Stimulated activated CD4-positive, alpha-beta T cell treated with anti-CD3 and anti-CD28 coated beads, Interleukin-4, amount 100 ng/mL, for 1 hour (primary cell): ENCODE measurements at places on chromosomes 1 and 21.

DNA sequence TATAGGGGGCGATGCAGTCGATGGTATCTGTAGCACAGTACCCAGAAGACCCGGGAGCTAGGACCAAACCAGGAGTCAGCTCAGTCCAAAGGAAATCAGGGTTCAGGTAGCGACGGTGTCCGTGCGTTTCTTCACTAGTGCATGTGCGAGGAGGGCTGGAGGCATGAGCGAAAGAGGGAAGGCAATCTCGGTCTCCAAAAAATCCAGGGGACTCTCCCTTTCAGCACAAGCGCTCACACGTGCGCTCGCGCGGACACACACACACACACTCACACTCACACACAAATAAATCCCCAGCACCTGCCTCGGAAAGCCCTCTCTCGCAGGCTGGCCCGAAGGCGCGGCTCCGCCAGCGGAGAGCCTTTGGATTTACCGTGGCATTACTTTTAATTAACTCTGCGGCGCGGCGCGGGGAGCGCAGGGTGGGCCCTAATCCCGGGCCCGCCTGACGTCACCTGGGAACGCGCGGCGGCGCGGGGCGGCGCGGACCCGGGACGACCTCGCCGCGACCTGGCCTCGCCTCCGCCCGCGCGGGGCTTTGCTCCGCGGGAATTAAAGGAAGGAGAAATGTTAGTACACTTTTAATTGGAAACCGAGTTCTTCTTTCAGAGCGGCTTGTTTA, 121.2 kb downstream of the LMX1A start:
- no peak for DNase-seq

- no peak for DNase-seq
These were observed 5.3 kb downstream of the C1orf174 start for GRCh38 chr1:3894626-3895278.

DNA sequence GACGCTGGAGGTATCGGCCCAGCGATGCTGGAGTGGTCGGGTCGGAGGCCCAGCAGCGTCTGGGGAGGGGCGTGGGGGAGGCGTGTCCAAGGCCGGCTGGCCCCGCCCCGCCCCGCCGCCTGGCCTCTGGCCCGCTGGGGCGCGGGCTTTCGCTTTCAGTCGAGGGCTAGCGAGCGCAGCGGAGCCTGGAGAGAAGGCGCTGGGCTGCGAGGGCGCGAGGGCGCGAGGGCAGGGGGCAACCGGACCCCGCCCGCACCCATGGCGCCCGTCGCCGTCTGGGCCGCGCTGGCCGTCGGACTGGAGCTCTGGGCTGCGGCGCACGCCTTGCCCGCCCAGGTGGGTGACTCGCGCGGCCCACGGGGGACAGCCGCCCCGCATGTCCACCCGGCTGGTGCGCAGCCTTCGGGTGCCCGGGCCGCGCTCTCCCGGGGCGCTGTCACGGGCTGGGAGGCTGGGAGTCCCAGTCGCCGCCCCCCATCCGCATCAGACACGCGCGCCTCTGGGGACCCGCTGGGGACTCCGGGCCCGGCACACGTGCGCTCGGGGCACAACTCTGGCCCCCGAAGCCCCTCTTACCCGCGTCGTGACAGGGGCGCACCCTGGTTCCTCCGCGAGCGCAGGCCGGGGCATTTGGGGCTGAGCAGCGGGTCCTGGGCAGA, at the start of gene TNFRSF1B:
TNFRSF1B (plus strand) TSS at position 158 of the 659 bp plus-strand sequence; CDS start at position 259, 101 bp downstream.
- DNase-seq: peak; percentile 77

DNA sequence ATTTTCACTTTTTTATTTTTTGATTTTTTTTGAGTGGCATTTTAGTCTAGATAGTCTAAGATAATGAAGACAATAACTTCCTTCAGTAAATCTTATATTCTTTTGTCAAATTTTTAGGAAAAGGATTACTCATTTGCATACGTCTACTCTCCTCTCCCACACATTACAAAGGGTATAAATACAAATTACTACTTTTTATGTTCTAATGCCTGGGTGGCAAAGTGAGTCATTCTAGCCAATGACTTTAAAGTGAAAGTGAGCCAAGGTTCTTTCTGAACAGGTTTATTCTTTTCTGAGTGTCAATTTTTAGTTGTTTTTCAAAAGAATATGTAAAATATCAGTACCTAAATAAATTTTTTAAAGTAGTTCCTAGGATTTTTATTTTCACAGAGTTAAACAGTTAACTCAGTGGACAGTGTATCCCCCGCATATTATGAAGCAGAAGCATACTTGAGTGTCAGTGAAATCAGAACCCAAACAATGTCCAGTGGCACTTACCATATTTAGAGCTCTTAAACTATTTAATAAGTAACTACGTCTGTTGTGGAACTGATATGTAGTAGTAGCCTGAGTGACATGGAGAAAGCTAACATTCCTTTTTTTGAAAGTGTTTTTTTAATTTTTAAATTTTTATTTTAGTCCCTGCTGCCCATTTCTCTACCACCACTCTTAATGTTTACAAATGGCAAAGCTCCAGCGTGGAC, 141.7 kb downstream of the PHTF1 start:
- no peak for DNase-seq

DNA sequence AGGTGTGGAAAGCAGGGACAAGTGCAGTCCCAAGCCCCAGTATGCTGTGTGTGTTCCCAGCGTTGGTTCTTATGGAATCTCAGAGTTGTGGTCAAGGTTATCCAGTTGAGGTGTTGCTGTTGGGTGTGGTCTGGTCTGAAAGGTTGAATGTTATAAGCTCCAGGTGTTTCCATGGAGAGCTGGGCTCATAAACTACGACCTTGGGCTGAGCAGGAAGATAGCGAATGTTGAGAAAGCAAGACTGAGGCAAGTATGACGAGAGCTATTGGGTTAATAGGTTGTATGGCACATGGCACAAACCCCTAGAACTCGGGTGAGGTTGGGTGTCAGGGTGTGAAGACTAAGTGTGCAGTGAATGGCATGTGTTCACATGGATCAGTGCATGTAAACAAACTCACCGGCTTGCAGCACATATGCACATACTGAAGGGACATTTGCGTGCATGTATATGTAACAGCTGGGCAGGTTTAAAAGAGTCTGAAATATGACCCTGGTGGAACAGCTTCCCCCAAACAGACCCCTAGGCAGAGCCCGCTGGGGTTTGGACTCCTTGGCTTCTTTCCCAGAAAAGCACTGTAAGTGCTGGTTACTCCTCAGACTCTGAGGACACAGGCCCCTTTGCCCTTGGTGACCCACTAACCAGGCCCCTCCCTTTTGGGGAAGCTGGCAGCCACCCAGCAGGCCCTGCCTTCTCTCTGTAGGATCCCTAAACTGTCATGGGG, 117.5 kb downstream of the NAV1 start:
- no peak for DNase-seq

- no peak for DNase-seq
These were observed 13.7 kb upstream of the KRTAP19-5 start for GRCh38 chr21:30515681-30516080.

GRCh38 chr21:43701936-43702784, 16.8 kb upstream of the PDXK start:
- no peak for DNase-seq

DNA sequence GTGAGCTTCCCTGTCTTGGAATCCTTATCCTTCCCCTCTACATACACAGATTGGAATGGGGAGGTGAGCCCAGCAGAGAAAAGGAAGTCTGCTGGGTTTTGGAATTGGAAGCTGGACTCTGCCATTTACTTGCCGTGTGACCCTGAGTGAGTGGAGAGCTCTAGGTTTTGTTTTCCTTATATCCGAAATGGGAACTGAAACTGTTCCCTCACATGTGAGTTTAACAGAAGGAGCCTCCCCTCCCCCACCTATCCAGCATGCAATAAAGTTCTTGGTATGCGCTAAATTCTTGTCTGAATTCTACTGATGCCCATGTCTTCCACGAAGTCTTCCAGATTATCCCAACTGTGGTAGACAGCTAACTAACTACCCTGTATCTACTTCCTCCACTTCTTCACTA, 58.7 kb downstream of the NENF start:
- no peak for DNase-seq

- peak; percentile 6 for DNase-seq
These were observed 3.4 kb downstream of the EPB41 start for GRCh38 chr1:28917757-28918118.

DNA sequence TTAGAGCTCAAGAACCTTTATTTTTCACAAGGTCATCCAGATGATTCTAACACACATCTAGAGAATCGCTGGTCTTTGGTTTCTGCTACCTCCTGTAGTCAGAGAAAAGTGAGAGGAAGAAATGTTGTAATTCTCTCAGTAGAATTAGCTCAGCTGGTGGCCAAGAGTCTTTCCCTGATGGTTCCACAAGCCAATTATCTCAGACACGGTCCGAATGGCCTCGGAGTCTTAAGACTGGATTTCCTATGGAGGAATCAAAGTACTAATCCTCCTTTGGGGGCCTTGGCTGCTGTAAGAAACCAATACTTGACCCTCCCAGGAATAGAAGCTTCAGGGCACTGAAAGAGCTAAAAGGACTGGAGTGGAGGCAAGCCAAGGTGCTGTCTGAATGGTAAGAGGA, 1.8 kb downstream of the TMEM81 start:
- no peak for DNase-seq

DNA sequence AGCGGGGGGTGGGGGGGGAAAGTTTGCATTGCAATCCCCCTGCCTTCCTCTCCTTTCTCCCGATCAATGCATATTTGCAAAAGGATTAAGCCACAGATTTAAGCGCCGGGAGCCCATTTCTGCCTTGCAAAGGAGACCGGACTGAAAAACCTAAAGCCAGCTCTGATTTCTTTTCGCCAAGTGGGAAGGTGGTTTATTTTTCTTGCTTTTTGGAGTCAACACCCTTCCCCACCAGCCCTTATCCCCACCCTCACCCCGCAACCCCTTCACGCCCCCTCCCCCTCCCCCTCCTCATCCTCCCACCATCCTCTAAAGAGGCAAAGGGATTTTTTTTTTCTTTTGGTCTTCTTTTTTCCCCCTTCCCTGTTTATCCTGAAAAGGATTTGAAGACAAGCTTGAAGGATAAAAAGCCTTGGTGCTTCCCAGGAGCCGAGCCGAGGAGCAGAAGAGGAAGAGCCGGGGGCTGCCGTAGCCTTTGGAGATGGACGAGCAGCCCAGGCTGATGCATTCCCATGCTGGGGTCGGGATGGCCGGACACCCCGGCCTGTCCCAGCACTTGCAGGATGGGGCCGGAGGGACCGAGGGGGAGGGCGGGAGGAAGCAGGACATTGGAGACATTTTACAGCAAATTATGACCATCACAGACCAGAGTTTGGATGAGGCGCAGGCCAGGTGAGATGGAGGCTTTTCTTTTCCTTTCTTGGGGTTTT, 513 bp downstream of the PBX1 start:
- no peak for DNase-seq

DNA sequence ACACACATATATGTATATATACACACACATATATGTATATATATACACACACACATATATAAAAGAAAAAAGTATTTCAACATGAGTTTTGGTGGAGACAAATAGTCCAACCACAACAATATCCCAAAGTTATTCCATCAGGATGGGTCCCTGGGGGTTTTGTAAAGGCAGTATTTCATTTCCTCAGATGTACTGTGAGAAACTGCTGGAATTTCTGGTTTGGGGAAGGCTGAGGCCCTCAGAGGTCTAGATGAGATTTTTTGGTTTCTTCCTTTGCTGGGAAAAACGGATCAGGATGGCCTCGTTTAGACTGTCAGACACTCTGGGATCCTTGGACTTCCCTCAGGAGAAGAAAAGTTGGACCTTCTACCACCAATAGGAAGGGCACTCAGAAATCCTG, 36.5 kb upstream of the TENT5B start:
- DNase-seq: no peak

DNA sequence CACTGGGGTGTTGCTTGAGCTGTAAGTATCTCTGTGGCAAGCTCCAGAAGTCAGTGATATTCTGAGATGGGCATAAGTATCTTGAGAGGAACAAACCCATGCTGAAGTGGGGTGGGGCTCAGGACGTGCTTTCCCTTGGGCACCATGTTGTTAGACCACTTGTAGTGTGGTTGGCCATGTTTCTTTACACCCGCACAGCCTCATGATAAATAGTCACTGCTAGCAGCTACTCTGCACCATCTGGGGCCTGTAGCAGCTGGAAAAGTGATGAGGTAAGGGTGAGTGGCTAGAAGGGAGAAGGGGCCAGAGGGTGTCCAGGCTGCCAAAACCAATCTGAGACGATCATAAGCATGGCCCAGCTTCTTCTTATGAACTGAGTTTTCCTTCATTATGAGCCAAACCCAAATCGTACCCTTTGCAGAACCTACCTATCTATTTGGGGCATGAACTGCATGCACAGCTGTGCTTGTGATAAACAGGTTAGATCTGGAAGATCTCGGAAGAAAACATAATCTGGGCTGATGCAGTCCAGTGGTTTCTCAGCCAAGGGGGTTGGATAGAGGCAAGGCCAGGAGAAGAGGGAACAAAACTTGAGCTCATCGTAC, 91.9 kb upstream of the IRF2BP2 start:
- DNase-seq: no peak

- no peak for DNase-seq
These were observed 5.9 kb upstream of the CRNN start for GRCh38 chr1:152419917-152420316.

DNA sequence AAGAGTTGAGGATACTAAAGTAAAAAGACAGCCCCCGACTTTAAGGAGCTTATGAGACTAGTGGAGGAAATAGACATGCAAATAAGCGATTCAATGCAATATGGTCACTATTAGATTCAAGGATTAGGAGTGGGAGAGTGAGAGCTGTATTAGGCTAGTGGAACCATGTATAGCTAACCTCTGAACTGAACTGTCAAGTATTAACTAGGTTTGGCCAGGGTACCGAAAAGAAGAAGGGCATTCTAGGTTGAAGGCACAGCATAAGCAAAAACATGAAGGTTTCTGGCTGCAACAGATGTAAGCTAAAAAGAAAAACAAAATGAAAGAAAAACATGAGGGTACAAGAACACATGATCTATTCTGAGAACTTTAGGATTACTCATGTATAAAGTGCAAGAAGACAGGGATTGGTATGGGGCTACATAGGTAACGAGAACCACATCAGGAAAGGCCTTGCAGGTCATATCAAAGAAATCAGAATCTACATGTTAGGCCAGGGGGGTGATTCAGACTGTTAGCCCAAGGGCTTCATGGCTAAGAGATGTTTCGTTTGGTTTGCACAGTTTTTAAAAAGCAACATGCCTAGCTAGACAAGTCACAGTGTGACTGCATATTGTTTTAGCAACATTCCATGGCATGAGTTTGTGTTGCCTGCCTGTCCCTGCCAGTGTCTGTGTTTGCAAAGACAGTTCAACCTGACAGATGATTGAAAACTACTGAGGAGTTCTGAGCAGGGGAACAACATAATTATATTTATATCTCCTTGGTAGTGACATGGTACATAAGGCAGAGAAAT, 54.4 kb upstream of the HAO2 start:
- no peak for DNase-seq

GRCh38 chr1:239276051-239276450, 110.3 kb upstream of the CHRM3 start:
- no peak for DNase-seq

GRCh38 chr1:72547412-72547811, 265.1 kb upstream of the NEGR1 start:
- no peak for DNase-seq

DNA sequence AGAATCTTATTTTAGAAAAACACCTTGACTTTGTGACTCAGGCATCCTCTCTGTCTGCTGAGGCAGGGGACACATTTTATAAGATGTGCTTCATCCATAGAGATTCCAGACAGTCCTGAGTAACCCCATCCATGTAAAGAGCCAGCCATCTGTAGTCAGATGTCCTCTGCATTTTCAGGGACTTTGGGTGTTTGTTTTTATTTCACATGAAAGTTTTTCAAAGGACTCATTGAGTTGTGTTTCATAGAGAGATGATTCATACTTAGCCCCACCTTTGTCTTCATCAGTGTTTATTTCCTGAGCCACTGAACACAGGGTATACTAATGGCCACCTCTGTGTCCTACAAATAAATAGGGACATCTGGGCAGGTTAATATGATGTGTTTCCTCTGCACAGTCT, 280.4 kb downstream of the CACNA1E start:
- no peak for DNase-seq
